Activated naive CD4-positive, alpha-beta T cell treated with anti-CD3 and anti-CD28 coated beads for 36 hours (primary cell): ENCODE measurements at places on chromosomes 2 and 18. TPM values are rescaled to one million over a fixed set of nuclear protein-coding genes. Genes with fewer than 3 reads are reported as not detected.

DNA sequence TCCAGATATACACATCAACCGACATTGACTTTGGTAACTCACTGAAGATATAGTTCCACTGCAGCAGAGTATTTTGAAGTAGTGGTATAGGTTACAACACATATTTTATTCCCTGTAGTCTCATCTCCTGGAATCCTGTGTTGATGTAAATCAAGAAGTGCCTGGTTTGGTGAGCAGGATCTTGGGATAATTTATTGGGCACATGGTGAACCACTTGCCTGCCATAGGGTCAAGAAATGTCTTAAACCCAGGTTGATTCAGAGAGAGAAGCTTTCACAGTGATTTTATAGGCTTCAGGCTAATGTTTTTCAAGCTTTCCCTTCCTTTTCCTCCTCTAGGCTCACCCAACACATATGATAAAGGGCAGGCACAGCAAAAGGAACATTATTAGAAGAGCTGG lies 24.6 kb downstream of the CCDC85A start:
- H3K4me3 ChIP-seq, result no peak overlapping the region
- no peaks in the 10 kb centered on the region for H3K4me1 ChIP-seq
- H3K27me3 ChIP-seq, result no peaks in the 10 kb centered on the region

- no peak for DNase-seq
- no peak overlapping the region for H3K4me3 ChIP-seq
- H3K27me3 ChIP-seq, result no peaks in the 10 kb centered on the region
Measured at GRCh38 chr2:136638193-136638592, 127.2 kb upstream of the THSD7B start.

- DNase-seq, result no peak
- H3K4me3 ChIP-seq, result no peak overlapping the region
- peaks cover 4% of the 10 kb centered on the region for H3K36me3 ChIP-seq
Measured at GRCh38 chr2:100394111-100394641, 23.3 kb downstream of the CHST10 start.

DNA sequence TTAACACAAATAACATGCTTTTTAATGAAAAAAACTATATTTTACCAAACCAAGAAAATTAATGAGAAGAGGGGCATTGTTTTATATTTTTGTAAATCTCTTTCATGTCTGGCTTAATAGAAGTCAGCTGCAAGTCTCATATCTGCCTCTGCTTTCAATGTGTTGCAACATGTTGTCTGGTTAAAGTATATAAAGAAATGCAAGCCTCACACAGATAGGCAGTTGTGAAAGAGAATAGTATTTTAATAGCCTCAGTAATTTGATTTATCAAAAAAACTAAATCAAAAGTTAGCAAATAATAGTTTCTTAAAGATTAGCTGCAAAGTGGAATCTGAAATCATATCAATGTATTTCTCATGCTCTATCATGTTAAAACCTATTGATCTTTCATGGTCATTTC lies 52.9 kb upstream of the NCOA1 start:
- H3K36me3 ChIP-seq, result no peaks in the 10 kb centered on the region
- no peak overlapping the region for H3K4me3 ChIP-seq
- DNase-seq, result no peak
- H3K4me1 ChIP-seq, result no peaks in the 10 kb centered on the region

- no peak overlapping the region for H3K27ac ChIP-seq
- peaks cover 2% of the 10 kb centered on the region for H3K27me3 ChIP-seq
- no peaks in the 10 kb centered on the region for H3K4me1 ChIP-seq
Measured at GRCh38 chr2:16406496-16407289, 258.9 kb downstream of the CYRIA start.

GRCh38 chr18:9808295-9809241 lies 77.2 kb upstream of the TXNDC2 start:
- H3K4me1 ChIP-seq, result no peaks in the 10 kb centered on the region
- no peak for DNase-seq
- no peak overlapping the region for H3K27ac ChIP-seq

GRCh38 chr18:44156776-44157335 lies 523.8 kb upstream of the SETBP1 start:
- no peaks in the 10 kb centered on the region for H3K27me3 ChIP-seq
- H3K36me3 ChIP-seq, result no peaks in the 10 kb centered on the region
- no peak overlapping the region for H3K4me3 ChIP-seq
- no peaks in the 10 kb centered on the region for H3K4me1 ChIP-seq
- DNase-seq, result no peak

- no peaks in the 10 kb centered on the region for H3K4me1 ChIP-seq
- no peak overlapping the region for H3K4me3 ChIP-seq
- H3K27me3 ChIP-seq, result no peaks in the 10 kb centered on the region
- H3K36me3 ChIP-seq, result no peaks in the 10 kb centered on the region
- DNase-seq, result no peak
- H3K27ac ChIP-seq, result no peak overlapping the region
Measured at GRCh38 chr2:142693171-142693950, 184.1 kb upstream of the KYNU start.

- H3K4me3 ChIP-seq, result no peak overlapping the region
- no peak for DNase-seq
- H3K4me1 ChIP-seq, result no peaks in the 10 kb centered on the region
- no peaks in the 10 kb centered on the region for H3K36me3 ChIP-seq
Measured at GRCh38 chr2:173026479-173026878, 49.2 kb upstream of the MAP3K20 start.

- H3K4me1 ChIP-seq, result no peaks in the 10 kb centered on the region
- no peak for DNase-seq
- H3K27ac ChIP-seq, result no peak overlapping the region
- peaks cover 3% of the 10 kb centered on the region for H3K27me3 ChIP-seq
- H3K4me3 ChIP-seq, result no peak overlapping the region
Measured at GRCh38 chr2:209472112-209472832, 48.4 kb downstream of the MAP2 start.

DNA sequence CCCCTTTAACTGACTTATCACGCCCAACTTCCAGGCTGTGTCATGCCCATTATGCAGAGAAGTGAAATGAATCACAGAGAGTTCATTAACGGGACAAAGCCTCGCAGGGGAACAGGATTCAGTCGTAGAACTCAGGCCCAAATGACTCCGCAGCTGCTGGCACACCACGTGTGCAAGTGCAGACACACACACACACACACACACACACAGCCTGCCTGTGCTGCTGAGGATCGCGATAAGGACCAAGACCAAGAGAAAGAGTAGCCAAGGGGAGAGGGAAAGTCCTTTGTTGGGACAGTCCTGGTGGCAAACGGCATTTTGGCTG lies 90.0 kb upstream of the TAF1B start:
- H3K27me3 ChIP-seq, result peaks cover 22% of the 10 kb centered on the region
- peaks cover 39% of the 10 kb centered on the region for H3K4me1 ChIP-seq
- DNase-seq, result peak; percentile 85
- H3K36me3 ChIP-seq, result no peaks in the 10 kb centered on the region

- no peaks in the 10 kb centered on the region for H3K4me1 ChIP-seq
- H3K4me3 ChIP-seq, result no peak overlapping the region
- no peak for DNase-seq
Measured at GRCh38 chr2:65991381-65992197, 443.3 kb upstream of the MEIS1 start.

- peak; percentile 22 for DNase-seq
- no peak overlapping the region for H3K4me3 ChIP-seq
- no peaks in the 10 kb centered on the region for H3K36me3 ChIP-seq
Measured at GRCh38 chr2:39069136-39069515, 51.7 kb downstream of the SOS1 start.

GRCh38 chr2:5932556-5933469 lies 240.6 kb downstream of the SOX11 start:
- no peaks in the 10 kb centered on the region for H3K4me1 ChIP-seq
- no peak for DNase-seq
- no peak overlapping the region for H3K4me3 ChIP-seq
- no peaks in the 10 kb centered on the region for H3K36me3 ChIP-seq

DNA sequence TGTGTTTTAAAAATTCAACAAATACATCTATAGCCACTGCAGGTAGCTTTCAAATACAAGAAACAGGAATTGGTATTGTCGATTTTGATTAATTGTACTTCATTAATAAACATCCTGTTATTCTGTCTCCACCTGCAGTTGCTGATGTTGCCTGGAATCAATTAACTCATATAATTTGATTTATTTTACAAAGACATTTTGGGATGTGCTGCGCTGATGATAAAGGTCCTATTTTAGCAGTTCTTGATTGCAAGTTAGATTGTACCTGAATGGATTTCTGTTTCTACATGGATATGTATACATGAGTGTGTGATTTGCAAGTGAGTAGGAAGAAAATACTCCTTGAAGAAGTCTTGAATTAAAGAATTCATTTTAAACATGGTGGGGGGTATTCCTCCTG lies 605.3 kb downstream of the ARHGAP15 start:
- peaks cover 20% of the 10 kb centered on the region for H3K4me1 ChIP-seq
- H3K36me3 ChIP-seq, result peaks cover 14% of the 10 kb centered on the region
- no peak overlapping the region for H3K4me3 ChIP-seq
- DNase-seq, result no peak
- no peaks in the 10 kb centered on the region for H3K27me3 ChIP-seq

DNA sequence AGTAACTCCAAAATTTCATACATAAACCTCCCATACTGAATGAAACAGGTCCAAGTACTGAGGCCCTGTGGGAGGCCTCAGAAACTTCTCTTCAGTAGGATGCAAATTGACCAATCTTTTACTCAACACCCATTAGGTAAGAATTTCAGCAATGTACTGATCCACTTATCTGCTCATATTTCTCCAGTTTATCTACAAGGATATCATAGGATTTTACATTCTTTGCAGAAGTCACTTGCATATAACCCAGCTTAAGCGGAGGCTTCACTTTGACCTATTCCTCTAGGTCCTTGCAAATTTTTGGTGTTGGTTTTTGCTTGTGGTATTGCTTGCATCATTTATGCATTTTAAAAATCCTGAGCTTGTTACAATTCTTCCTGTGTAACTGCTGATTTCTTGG lies 28.8 kb upstream of the SLC3A1 start:
- no peak overlapping the region for H3K4me3 ChIP-seq
- H3K27me3 ChIP-seq, result no peaks in the 10 kb centered on the region
- peaks cover 13% of the 10 kb centered on the region for H3K4me1 ChIP-seq

GRCh38 chr2:167292430-167293171 lies 404.3 kb downstream of the XIRP2 start:
- peaks cover 12% of the 10 kb centered on the region for H3K4me1 ChIP-seq
- H3K27ac ChIP-seq, result no peak within 1 kb of the TSS
- peak within 1 kb of the TSS; percentile 75 for H3K4me3 ChIP-seq

DNA sequence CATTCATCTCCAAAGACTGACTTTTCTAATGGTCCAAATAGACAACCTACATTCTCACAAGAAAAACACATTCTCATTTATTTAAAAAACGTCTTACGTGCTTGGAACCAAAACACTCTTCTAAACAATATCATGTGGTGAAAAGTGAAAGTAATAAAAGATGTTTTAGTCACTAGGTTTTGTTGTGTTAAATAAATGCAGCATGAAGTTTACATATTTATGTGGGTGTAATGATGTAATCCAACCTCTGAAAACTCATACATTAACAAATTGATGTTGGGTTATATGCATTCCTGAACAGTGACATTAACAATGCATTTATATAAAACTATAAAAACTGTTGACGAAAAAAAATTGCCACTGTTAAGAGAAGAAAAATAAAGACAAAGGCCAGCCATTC lies 55.1 kb upstream of the ACVR2A start:
- no peak overlapping the region for H3K4me3 ChIP-seq
- no peaks in the 10 kb centered on the region for H3K27me3 ChIP-seq
- no peak overlapping the region for H3K27ac ChIP-seq
- no peaks in the 10 kb centered on the region for H3K36me3 ChIP-seq
- H3K4me1 ChIP-seq, result no peaks in the 10 kb centered on the region

DNA sequence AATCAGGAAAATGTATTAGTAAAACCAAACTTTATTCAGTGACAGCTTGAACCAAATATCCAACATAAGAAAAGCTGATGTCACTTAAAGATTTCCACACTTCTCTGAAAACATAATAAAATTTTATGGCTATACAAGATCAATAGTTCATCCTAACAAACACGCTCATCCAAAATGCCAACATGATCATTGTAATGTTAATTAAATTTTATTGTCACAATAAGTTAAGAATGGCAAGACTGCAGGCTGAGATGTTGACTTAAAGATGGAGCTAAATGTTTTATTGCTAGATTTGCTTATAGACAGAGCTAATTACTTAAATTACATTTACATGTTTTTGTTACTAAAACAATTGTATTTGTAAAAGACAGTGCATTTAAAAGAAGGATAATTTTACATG lies 140.3 kb downstream of the ERBB4 start:
- no peaks in the 10 kb centered on the region for H3K4me1 ChIP-seq
- no peak for DNase-seq
- no peaks in the 10 kb centered on the region for H3K27me3 ChIP-seq
- no peak overlapping the region for H3K27ac ChIP-seq

GRCh38 chr18:3660739-3661515 lies 211.0 kb downstream of the TGIF1 start:
- no peaks in the 10 kb centered on the region for H3K36me3 ChIP-seq
- H3K27ac ChIP-seq, result no peak overlapping the region
- no peak for DNase-seq
- H3K4me3 ChIP-seq, result no peak overlapping the region
- no peaks in the 10 kb centered on the region for H3K27me3 ChIP-seq

GRCh38 chr2:223797811-223798721 lies 39.3 kb downstream of the AP1S3 start:
- DNase-seq, result no peak
- no peak overlapping the region for H3K27ac ChIP-seq
- H3K4me1 ChIP-seq, result peaks cover 8% of the 10 kb centered on the region
- no peaks in the 10 kb centered on the region for H3K27me3 ChIP-seq

GRCh38 chr2:181264001-181264400 lies 193.2 kb upstream of the ITGA4 start:
- no peak overlapping the region for H3K4me3 ChIP-seq
- no peaks in the 10 kb centered on the region for H3K27me3 ChIP-seq
- H3K27ac ChIP-seq, result no peak overlapping the region
- peaks cover 27% of the 10 kb centered on the region for H3K4me1 ChIP-seq
- DNase-seq, result no peak
- peaks cover 2% of the 10 kb centered on the region for H3K36me3 ChIP-seq

GRCh38 chr2:219998107-219998506 lies 370.7 kb downstream of the SLC4A3 start:
- H3K36me3 ChIP-seq, result no peaks in the 10 kb centered on the region
- no peak overlapping the region for H3K4me3 ChIP-seq
- no peak overlapping the region for H3K27ac ChIP-seq
- H3K4me1 ChIP-seq, result no peaks in the 10 kb centered on the region

DNA sequence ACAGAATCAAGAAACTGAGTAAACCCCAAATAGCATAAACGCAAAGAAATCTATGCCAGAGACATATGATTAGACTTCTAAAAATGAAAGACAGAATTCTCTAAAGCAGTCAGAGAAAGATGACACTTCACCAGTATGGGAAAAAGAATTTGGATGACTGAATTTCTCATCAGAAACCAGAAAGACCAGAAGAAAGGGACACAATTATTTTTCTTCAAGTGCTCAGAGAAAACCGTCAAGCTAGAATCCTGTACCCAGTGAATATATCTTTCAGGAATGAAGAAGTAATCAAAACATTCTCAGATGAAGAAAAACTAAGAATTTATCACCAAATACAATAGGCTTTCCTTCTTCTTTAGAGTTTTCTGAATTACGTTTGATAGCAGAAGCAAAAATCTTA lies 14.2 kb upstream of the ESPNL start:
- H3K36me3 ChIP-seq, result peaks cover 45% of the 10 kb centered on the region
- no peaks in the 10 kb centered on the region for H3K27me3 ChIP-seq
- no peak overlapping the region for H3K27ac ChIP-seq

GRCh38 chr2:241391892-241392665 lies 36.0 kb downstream of the FARP2 start:
- H3K27me3 ChIP-seq, result no peaks in the 10 kb centered on the region
- H3K36me3 ChIP-seq, result peaks cover 12% of the 10 kb centered on the region
- H3K4me3 ChIP-seq, result no peak overlapping the region

The NRP2 gene
- 2.5 TPM for total RNA-seq

The NOSTRIN gene
- not detected for total RNA-seq

The RNF181 gene
- 96.1 TPM for total RNA-seq

The ELP2 gene
- 92.0 TPM for total RNA-seq

The TSPYL6 gene
- not detected for total RNA-seq

The DYNC2LI1 gene
- total RNA-seq, result 8.0 TPM

The SCN3A gene
- 0.12 TPM for total RNA-seq

The DUSP19 gene
- 6.0 TPM for total RNA-seq

The C18orf63 gene
- total RNA-seq, result not detected

The PKDCC gene
- not detected for total RNA-seq

The CELF4 gene
- not detected for total RNA-seq

The SERPINB10 gene
- total RNA-seq, result not detected
